ENCODE measurements at places on chromosomes 2 and 18.

GRCh38 chr2:150429384-150429961 is 58.0 kb downstream of the RND3 start:
- no peak for DNase-seq

GRCh38 chr2:50646226-50646625 is 385.7 kb downstream of the NRXN1 start:
- no peak for DNase-seq

- no peak for DNase-seq
Observed at GRCh38 chr2:86319700-86320580, 17.5 kb downstream of the REEP1 start.

DNA sequence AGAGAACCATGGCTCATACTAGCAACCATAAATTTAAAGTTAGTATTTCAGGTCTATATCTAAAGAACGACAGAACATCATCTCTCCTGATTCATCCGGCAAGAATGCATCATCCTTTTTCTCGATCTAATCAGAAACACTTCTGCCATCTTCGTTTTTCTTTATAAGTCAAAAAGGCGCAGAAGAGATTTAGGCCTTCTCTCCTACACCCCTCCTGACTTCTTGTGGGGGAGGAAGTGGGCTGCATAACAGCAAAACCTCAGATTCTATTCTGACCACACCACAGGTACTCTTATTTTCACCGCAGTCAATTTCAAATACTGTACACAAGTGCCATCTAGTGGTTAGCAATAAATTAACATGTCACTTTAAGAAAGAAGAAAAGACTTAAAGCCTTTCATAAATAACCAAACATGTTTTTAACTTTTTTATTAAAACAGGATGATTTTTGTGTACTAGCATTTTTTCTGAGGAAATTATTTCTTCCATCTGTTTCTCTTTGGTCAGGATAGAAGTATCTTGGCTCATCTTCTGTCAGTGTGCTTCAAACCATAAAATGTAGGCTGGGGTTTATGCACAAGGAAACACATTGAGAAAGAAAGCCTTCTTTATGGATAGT is 48.4 kb upstream of the PIK3C3 start:
- peak; percentile 62 for DNase-seq

DNA sequence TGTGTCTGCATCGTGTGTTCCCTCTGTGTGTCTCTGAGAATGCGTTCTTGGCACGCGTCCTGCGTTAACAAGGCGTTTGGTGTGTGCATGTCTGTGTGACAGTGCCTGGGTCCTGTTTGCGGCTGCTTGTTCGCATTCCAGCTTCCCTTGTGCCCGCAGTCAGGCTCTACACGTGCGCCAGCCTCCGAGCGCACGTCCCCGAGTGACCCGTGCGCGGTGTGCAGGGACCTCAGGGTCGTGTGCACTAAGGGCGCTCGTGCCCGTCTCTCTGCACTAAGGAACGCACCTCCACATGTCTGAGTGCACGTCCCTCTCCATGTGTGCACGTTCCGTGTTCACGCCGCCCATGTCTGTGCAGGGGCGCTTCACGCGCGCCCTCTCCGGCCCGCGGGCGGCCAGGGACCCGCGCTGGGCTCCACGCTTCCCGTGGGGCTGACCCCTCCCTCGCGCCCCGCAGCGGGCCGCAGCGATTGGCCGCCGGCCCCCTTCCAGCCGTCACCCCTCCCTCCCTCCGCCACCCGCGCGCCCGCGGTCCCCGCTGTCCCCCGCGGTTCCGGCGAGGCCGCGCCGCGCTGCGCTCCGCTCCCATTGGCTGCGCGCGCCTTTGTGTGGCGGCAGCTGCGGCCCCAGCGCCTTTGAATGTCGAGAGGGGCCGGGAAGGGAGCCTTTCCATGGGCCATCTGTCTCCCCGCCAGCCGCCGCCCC is 229.4 kb downstream of the HAUS1 start:
- no peak for DNase-seq

DNA sequence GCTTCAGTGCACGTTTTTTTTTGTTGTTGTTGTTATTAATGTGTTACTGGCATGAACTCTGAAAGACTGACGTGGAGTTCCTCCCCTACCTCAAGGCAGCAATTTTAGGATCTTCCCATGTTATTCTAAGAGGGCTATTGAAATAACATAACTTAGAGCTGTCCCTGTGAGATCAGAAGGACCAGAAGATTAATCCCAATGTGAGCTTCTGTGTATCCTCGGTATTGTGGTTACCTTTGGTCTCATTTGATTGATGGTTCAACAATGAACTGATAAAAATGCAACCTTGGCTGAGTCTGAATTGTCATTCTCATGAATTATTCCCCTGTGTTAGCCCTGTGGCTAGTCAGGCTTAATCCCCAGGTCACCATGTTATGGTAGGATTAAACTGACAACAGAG is 394.1 kb downstream of the TRIB2 start:
- no peak for DNase-seq

- DNase-seq, result no peak
Observed at GRCh38 chr2:240133401-240133800, 2.7 kb downstream of the COPS9 start.

GRCh38 chr2:216596236-216596979 is 36.8 kb upstream of the IGFBP2 start:
- DNase-seq, result no peak

DNA sequence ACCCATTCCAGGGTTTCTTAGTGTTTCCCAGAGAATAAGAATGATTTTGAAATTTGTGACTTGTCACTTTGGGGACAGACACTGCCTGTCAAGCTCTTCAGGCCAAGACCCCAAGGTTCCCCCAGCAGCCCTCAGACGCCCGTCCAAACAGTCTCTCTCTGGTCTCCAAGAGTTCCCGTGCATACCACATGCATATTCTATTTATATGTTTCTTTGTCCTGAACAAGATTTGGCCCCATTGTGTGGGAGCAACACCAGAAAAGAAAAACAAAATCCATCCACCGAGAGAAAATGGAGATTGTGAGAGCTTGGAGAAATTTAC is 52.2 kb upstream of the CTAGE1 start:
- no peak for DNase-seq

DNA sequence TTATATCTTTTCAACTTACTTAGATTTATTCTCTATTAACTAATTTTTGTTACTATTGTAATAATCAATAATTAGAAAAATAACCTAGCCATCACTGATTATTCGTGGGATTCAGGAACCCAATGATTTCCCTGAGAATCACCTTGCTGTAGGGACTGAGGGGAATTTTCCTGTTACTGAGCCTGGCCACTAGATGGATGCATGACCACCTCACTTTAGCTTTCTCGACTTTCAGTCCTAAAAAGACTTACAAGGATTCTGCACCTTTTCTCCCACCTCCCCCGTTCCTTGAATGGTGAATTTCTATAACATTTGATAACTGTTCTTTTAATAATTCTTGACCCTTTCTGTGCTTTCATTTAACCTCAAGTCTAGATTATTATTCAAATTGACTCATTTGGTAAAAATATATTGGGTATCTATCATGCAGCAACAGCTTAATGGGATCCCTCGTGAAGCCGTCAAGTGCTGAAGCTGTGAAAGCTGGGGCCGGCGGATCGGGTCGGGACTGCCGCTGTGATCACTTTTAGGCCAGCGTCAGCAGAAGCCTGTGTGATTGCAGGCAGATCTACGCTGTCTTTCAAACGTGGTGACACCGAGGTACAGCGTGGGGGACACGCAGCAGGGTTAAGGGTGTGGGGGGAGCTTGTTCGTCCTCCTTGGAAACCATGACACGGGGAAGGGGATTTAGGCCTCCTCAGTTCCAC is 38.8 kb upstream of the TMEM18 start:
- no peak for DNase-seq

GRCh38 chr2:172848519-172848918 is 112.9 kb downstream of the RAPGEF4 start:
- no peak for DNase-seq

GRCh38 chr2:67516899-67517530 is 119.9 kb downstream of the ETAA1 start:
- DNase-seq, result no peak

DNA sequence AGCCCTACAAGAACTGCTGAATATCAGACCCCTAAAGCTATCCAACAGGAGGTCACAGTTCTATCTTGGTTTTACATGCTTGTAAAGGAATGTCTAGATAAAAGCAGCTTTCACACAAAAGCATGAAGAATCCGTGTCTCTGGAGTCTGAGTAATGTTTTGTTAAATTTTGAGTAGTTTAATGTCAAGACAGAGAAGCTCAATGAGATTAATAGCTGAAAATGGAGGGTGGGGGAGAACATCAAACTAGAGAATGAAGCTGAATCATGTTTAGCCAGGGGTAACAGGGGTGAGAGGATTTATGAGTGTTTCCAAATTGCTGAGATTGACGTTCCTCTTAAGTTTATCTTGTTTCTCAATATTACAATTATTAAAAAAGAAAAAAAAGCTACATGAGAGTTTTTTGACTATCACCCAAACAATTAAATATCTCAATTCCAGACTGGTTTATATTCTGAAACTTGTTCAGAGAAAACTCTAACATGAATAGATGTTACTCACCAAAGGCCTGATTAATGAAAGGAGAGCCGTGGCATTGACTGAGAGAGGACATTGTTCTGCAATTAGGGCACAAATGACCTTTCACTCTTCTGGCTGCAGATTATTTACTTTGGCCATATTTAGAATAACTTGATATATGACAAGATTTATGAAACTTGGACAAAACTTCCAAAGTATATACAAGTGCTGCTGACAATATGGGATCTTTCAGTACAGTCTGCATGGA is 266.4 kb upstream of the ETAA1 start:
- no peak for DNase-seq

- DNase-seq, result no peak
Observed at GRCh38 chr2:206361407-206362045, 81.8 kb upstream of the ADAM23 start.

DNA sequence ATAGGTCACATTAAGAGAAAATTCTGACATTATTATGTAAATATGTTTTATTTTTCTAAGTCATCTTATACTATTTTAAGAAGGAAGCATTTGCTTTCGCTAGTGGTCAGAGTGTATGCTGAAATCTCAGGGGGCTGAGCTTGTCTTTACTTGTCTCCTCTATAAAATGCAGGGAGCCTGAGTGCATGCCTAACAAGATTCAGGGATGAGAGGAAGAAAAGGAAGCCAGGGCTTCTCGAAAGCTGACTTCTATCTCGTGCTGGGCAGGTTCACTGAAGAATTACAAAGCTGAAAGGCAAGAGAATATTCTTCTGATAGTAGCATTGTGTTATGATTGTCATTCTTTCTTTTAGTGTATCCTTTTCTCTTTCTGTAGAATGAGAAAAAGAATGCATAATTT is 467.4 kb downstream of the SOX11 start:
- no peak for DNase-seq

DNA sequence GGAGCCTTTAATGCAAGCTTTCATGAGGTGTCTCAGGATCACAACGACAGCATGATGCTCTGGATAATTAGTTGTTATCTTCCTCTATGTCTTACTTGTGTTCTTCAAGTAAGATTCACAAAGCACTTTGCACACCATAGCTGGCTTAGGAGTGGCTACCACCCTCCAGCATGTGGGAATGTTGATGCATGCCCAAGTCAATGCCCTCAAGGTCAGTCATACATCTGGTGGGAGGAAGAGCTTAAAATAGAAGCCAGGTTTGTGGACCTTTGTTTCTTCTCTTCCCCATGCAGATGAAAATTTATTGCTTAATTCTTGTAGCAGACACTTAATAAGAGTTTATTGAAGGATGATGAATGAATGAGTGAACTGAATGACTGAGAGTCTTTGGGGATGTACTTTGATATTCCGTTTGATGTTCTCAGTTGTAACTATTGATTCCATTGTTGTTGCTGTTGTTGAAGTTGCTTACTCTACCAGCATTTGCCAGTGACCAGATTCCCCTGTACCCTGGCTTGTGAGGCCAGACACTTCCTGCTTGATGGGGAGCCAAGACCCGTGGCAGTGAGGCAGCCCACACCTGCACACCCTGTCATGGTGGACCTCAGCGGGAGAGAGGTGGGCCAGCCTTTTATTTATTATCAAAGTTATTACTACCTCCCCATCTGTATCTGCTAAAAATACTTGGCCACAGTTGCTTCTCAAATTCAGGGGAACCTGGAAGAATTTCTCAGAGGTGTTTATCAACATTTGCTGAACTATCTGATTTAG is 137.8 kb downstream of the LAMA3 start:
- no peak for DNase-seq

DNA sequence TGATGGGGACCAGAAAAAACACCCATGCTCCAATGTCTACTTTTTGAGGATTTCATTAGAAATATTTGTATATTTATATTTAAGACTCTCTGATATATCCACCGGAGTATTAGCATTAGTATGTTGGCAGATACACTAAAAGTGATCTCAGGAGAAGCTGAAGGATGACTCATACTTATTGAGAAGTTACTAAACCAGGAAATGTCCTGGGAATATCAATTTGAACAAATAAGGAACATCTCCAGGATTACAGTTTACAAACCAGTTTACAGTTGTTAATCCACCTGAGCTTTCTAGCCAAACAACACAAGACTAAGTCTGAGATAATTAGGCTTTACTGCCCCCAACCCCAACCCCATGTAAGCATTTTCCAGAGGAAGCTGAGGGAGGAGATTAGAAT is 16.1 kb upstream of the DPP4 start:
- DNase-seq, result no peak

GRCh38 chr2:215358891-215359575 is 47.2 kb downstream of the ATIC start:
- no peak for DNase-seq

GRCh38 chr18:9596226-9596625 is 18.1 kb downstream of the PPP4R1 start:
- no peak for DNase-seq

- no peak for DNase-seq
Observed at GRCh38 chr2:96839293-96839874, 4.4 kb downstream of the ANKRD23 start.

- no peak for DNase-seq
Observed at GRCh38 chr18:26479681-26480079, 68.7 kb downstream of the KCTD1 start.

- DNase-seq, result no peak
Observed at GRCh38 chr18:74337155-74337911, 21.7 kb downstream of the C18orf63 start.

- DNase-seq, result no peak
Observed at GRCh38 chr2:215003001-215003400, 135.4 kb downstream of the ABCA12 start.

- no peak for DNase-seq
Observed at GRCh38 chr2:170341684-170342623, 164.0 kb downstream of the MYO3B start.

GRCh38 chr2:102147935-102148334 is 5.4 kb downstream of the IL1R1 start:
- DNase-seq, result no peak

DNA sequence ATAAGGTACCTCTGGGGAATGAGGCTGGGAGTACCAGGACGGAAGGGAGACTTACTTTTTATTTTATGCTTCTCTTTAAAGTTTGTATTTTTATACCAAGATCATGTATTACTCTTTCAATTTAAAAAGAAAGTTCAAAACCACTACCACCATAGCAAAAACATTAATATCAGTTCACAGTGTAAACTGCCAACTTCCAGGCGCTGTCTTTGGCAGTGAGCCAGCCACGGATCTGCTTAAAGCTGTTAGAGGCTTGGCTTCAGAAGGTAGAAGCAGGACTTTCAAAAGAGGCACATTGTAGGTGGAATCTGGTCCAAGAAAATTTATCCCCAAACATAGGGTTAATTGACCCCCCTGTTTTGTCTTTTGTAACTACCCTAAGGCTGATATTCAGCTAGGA is 74.8 kb downstream of the B3GNT2 start:
- no peak for DNase-seq

GRCh38 chr2:205699515-205700289 is 17.4 kb downstream of the NRP2 start:
- no peak for DNase-seq

- DNase-seq, result peak; percentile 94
Observed at GRCh38 chr18:58221060-58221725, 177.2 kb downstream of the NEDD4L start.

Measured in SW 1271 (cell line).